ENCODE measurements at places on chromosomes 1 and 21.

GRCh38 chr1:1779320-1779675, 1.0 kb upstream of the NADK start:
- DNase-seq, result no peak

DNA sequence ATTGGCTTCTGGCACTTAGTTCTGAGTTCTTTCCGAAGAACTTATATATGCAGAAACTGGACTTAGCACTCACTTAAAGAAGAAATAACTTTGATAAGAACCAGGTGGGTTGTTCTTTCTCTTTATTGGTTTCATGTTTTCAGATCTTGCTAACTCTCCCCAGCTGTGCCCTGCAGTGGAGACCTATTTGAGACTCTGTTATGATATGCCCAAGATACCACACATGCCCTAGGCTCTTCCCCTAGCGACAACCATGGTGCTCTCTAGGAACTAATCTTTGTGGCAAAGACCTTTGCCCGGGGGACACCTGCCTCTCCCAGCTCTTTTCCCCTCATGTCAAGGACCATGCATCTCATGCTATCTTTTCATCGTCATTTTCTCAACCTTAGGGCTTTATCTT, 128.8 kb downstream of the PBX1 start:
- no peak for DNase-seq

DNA sequence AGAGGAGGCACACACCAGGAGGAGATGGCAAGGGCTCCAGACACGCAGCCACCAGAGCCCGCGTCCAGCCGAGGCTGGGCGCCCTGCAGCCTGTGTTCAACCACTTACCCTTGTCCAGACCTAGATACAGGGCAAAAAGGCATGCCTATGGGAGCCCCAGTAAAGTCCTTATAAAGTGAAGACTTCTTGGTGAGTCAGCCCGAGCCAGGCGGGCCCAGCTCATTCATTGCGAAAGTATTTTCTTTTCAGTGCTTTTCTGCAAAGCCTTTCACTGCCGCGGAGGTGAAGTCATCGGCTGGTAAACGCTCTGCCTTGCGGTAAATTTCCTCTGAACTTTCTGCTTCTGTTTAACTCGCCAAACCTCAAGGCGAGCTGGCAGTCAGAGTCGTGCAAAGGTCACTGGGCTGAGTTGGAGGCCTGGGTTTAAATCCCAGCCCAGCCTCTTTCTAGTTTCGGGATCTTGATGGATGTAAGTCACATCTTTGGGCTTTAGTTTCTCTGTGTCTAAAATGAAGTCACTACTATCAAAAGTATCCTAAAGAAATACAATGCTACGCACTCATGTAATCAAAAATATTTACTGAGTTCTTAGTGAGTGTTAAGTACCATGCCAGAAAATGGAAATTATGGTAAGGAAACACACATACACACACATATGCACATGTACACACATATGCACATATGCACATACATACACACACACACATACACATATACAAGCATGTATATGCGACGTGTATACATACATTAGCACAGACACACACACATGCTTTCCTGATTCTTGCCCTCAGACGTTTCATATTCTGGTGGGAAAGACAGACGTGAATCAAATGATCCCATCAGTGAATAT, 54.7 kb upstream of the IFFO2 start:
- peak; percentile 56 for DNase-seq

GRCh38 chr1:85321237-85321964, 45.0 kb upstream of the BCL10 start:
- DNase-seq, result no peak

- DNase-seq, result no peak
These were observed 36.0 kb upstream of the SLC19A1 start for GRCh38 chr21:45578176-45578801.

GRCh38 chr1:54571326-54571725, 23.3 kb downstream of the ACOT11 start:
- no peak for DNase-seq

DNA sequence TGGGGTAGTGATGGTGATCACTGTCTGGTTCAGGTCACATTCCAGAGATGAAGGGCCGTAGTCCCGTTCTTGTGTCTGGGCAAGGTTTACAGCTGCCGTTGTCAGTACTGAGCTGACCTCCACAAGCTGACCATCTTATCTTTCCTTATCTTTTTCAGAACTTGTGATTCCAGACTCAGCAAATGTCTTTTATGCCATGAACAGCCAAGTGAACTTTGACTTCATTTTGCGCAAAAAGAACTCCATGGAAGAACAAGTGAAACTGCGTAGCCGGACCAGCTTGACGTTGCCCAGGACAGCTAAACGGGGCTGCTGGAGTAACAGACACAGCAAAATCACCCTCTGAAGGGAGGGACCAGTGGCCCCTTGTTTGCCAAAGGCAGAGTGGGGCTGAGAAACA, 111.6 kb downstream of the COLGALT2 start:
- DNase-seq, result no peak

DNA sequence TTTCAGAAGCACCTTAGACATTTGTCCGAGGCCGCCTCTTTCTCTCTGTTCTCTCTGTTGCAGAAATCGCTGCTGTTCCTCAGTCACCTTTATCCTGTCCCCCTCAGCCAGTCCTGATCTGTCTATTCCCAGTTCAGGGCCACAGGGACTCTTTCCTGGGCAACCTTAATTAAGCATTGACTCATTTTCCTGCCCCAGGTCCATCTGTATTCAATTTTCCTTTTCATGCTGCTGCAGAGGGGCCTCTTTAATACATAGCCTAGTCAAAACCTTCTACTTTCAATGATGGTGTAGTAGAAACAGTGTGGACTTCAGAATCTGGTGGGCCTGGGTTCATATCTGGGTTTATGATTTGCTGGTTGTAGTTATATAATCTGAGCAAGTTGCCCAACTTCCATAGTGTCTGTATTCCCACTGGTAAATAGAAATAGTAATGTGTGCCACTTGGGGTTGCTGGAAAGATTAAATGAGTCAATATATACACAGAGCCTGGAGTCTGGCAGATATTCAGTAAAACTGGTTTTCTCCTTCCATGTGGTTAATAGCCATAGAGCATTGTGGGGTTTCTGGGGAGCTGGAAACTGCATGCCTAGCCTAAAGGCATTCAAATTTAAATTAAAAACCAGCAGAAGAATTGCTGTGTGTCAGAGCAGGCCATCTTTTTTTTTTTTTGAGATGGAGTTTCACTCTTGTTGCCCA, 4.5 kb downstream of the TRAF5 start:
- no peak for DNase-seq

Measured in activated T-cell treated with anti-CD3 and anti-CD28 coated beads for 4 hours (primary cell).